Renal pelvis (tissue), 12 donors: ENCODE measurements at places on chromosomes 7 and 10. TPM values are rescaled to one million over a fixed set of nuclear protein-coding genes. Genes with fewer than 3 reads are reported as not detected.

Gene TBC1D12
- polyA plus RNA-seq = 18.9 TPM

Gene PPP1R9A
- polyA plus RNA-seq = 37.9 TPM

- DNase-seq = no peak
Observed at GRCh38 chr10:132728321-132728720, 57.6 kb downstream of the NKX6-2 start.

DNA sequence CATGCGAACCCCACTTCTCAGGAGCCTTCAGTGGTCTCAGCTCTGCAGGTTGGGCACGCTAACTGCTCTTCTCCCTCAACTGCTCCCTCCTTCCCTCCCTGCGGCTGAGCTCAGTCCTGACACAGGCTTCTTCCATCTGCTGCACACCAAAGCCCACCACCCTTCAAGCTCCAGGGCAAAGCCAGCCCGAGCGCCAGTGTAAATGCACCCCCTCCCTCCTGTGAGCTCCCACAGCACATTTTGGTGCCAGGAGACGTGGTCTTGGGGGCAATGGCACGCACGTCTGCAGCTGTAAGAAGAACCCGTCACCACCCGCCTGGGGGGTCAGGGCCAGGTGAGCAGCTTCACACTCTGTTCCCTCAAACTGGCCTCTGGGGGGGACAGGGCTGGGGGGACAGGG, 15.9 kb downstream of the VIPR2 start:
- DNase-seq = no peak

Gene GIMAP5
- polyA plus RNA-seq = 7.3 TPM

Gene LRRD1
- polyA plus RNA-seq = 0.68 TPM

DNA sequence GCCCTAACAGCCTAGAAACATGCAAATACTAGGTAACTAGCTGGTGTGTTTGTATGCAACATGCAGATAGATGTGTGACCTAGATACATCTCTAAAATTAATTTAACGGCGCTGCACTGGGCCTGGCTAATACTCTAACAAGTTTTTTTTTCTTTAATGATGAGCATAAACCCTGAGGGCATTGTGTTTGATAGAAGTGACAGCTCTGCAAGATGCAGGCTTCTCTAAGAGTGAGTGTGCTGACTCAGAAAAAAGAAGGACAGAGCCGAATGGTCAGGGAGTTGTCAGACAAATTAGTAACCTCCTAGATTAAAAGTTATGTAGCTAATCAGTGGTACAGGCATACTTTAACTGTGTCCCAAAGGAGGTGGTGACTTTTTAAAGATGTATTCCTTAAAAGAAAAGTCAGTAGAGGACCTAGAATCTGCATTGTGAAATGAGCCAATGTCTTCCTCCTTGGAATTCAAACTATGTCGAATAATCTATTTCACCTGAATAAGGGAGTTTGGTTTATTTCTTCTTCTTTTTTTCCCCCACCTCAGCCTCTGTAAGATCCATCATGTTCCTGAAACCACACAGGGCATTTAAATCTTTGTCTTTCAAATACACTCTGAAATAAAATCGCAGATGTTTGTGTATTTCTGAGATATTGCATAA, 315.1 kb downstream of the GFRA1 start:
- DNase-seq = no peak

- no peak for DNase-seq
Observed at GRCh38 chr7:93148144-93148543, at the start of gene SAMD9L. SAMD9L (minus strand) TSS chr7:93148385; CDS start chr7:93135971, 12,414 bp downstream.

- DNase-seq = no peak
Observed at GRCh38 chr10:77564731-77565589, 72.6 kb downstream of the KCNMA1 start.

- DNase-seq = no peak
Observed at GRCh38 chr10:63707254-63707910, 186.2 kb downstream of the REEP3 start.

Gene MDFIC
- 25.7 TPM for polyA plus RNA-seq

DNA sequence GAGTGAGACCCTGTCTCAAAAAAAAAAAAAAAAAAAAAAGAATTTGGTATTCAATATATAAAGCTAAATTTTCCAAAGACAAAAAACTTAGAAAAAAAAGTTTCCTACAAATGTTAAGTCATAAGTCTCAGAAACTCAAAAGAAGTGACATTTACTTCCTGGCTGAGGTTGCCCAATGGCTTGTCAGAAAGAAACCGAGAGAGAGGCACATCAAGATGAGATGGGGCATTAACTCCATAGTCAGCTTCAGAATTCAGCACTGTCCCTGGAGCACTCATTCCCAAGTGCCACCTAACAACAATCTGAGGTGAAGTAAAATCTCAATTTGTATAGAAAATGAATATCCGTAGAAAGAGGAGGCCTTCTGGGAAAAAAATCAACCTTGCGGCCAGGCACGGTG, 6.8 kb upstream of the SPOCK2 start:
- DNase-seq = no peak
